Umbilical cord (tissue), 2 donors: ENCODE measurements at places on chromosomes 5 and 9. TPM values are rescaled to one million over a fixed set of nuclear protein-coding genes. Genes with fewer than 3 reads are reported as not detected.

Gene PCDHB10
- 5.5 TPM for total RNA-seq

Gene DOCK8
- total RNA-seq: 8.7 TPM

GRCh38 chr9:98536542-98537173 lies 172.1 kb downstream of the GABBR2 start:
- no peak for DNase-seq

DNA sequence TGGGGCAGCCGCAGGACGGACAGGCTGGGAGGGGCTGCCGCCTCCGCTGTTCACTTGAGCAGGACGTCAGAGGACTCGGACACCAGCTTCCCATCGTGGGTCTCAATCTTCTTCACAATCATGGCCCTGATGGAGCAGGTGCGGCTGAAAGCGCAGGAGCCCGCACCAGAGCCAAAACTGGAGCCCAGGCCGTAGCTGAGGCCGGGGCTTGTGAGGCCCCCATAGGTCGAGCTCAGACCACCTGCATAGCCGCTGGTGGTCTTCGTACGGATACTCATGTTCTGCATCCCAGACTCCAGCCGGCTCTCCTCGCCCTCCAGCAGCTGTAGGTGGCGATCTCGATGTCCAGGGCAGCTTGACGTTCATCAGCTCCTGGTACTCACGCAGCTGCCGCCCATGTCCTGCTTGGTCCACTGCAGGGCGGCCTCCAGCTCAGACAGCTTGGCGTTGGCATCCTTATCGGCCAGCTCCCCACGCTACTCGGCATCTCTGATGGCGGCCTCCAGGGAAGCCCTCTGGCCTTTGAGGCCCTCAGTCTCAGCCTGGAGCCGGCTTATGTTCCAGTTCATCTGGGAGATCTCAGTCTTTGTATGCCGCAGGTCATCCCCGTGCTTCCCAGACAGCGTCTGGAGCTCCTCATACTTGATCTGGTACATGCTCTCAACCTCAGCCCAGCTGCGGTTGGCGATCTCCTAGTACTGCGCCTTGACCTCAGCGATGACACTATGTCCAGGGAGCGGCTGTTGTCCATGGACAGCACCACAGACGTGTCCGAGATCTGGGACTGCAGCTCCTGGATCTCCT lies 43.7 kb upstream of the DEPDC1B start:
- no peak for DNase-seq

DNA sequence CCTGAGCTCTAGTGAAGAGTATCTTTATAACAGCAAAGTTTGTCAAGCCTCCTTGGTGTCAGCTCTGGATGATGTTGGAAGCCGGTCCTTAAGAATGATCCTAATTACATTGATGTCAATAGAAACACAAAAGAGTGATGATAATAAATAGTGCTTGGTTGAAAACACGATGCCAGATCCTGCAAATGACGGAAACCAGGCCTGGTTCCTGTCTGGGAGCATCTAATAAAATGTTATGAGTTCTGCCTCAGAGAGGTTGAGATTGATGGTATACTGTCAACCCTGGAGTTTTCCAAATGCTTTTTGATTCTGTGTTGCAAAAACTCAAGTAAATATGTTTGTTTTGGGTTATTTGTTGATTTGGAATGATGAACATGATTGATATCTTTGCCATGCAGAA lies 23.3 kb downstream of the HMHB1 start:
- DNase-seq: peak; percentile 56

Gene MORN5
- total RNA-seq: 23.1 TPM

DNA sequence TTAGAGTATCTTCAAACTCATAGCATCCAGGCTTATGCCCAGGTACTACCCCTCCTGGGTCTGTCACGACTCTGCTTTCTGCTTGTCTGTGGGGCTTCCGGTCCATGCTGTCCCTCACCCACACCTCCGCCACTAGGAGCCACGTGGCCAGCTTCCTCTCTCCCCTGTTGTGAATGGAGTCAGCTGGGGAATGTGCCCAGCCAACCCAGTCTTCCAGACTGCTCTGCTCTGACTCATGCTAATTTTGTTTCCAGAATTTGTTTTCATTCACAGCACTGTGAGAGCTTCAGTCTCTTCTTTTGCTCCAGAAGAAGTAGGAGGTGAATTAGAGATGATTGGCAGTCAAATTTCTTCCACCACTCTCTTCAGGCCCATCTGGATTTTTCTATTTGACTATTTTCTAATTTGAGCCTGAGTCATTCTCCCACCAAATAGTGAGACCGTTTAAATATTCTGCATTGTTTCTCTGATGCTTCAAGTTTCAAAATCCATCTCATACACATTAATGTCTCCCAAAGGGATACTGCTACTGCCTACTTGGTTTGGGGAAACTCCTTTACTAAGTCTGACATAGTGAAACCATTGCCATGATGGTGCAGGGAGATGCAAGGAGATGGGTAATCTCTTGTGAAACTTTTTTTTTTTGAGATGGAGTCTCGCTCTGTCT lies 424.1 kb upstream of the KIF2A start:
- peak; percentile 27 for DNase-seq

- DNase-seq: peak; percentile 77
Observed at GRCh38 chr5:9898319-9898718, 268.2 kb upstream of the TAS2R1 start.

DNA sequence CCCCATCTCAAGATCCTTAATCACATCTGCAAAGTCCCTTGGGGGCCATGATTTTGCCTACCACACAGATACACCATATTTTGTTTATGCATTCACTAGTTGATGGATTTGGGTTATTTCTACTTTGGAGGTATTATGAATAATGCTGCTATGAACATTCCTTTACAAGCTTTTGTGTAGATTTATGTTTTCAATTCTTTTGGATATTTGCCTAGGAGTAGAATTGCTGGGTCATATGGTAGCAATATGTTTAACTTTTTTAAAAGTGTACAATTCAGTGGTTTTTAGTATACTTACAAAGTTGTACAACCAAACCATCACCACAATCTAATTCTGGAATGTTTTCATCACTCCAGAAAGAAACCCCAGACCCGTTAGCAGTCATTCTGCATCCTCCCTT lies 7.8 kb upstream of the ANP32B start:
- DNase-seq: no peak

GRCh38 chr5:34684281-34684979 lies 28.3 kb downstream of the RAI14 start:
- DNase-seq: peak; percentile 72

Gene GFI1B
- total RNA-seq: 0.48 TPM

Gene SURF4
- total RNA-seq: 255 TPM

Gene SOX30
- total RNA-seq: 6.3 TPM

Gene PCDHB13
- total RNA-seq: 1.7 TPM

Gene RGMB
- 10.6 TPM for total RNA-seq

Gene C9orf78
- total RNA-seq: 49.1 TPM

DNA sequence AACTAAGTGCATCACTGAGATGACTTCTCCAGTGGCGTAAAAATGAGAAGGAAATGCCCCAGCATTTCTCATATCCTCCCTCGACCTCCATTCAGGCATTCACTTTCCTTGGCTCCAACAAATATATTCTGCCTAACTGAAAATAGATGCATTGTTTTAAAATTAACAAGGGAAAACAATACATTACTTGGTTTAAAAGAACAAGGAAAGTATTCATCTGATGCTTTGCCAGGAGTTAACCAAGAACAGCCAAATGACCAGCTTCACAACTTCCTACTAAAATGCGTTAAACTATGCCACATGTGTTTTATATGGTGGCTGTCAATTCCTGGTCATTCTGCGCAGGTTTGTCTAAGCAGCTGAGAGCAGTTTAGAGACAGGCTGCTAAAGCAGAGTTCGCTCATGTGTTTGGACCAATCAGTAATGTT lies 121.4 kb downstream of the GNAQ start:
- no peak for DNase-seq

GRCh38 chr9:36963346-36963745 lies 70.7 kb downstream of the PAX5 start:
- DNase-seq: no peak

Gene SPINK4
- not detected for total RNA-seq

Gene NPR3
- 15.6 TPM for total RNA-seq

Gene ANKDD1B
- 6.0 TPM for total RNA-seq

Gene ZDHHC21
- total RNA-seq: 25.3 TPM

DNA sequence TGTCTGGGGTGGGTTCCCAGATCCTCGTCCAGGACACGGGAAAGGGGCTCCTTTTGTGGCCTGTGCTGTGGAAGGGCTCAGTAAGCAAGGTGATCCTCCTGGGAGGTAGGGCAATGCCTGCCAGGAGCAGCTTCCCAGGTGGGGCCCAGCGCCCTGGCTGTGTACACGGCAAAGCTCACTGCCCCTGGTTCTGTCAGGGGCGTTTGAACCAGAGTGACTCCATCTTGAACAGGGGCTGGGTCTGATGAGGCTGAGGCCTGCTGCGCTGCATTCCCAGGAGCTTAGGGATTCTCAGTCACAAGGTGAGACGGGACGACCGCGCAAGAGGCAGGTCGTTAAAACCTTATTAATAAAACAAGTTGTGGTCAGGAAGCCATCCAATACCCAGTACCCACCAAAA lies 19.9 kb upstream of the SLC12A7 start:
- no peak for DNase-seq

Gene GPX8
- total RNA-seq: 135 TPM

Gene IFNE
- 11.1 TPM for total RNA-seq

Gene FAM81B
- total RNA-seq: 1.7 TPM

- no peak for DNase-seq
Observed at GRCh38 chr9:128108269-128109049, 19.1 kb downstream of the PTGES2 start.

DNA sequence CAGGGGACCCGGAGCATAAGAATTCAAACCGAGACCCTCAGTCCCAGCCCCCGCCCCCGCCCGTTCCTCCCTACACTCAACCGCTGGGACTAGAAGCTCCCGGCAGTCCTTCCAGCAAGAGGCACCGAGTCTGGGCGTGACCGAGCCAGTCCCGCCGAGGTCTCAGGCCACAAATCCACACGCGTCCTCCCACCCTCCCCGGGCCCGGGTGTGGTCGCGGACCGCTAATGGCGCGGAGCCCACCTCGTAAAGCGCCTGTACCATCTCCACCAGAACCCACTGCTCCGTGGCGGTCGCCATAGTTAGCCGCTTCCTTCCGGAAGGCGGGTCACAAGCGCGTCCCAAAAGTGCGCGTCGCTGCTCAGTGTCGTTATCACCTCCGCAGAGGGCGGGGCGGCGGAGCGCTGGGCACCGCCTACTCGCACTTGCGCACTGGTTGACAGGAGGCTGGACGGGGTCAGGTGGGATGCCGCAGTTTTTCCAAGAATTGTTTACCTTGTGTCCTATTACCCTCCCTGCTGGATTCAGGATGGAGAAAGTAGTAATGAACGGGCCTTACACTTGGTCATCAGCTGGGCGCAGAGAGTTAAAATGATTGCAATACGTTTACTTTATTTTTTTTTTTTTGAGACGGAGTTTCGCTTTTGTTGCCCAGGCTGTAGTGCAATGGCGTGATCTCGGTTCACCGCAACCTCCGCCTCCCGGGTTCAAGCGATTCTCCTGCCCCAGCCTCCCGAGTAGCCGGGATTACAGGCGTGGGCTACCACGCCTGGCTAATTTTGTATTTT lies at the start of gene SPTLC1:
SPTLC1 (minus strand) TSS at position 343 of the 788 bp plus-strand sequence; CDS start at position 300, 43 bp downstream.
- peak; percentile 96 for DNase-seq

Gene TRPM6
- total RNA-seq: 1.4 TPM

Gene ZDHHC12
- total RNA-seq: 6.5 TPM

Gene SRP19
- total RNA-seq: 47.7 TPM

GRCh38 chr9:81560851-81561732 lies 128.3 kb downstream of the TLE1 start:
- DNase-seq: no peak

- no peak for DNase-seq
Observed at GRCh38 chr9:95383845-95384244, 66.3 kb upstream of the FANCC start.

DNA sequence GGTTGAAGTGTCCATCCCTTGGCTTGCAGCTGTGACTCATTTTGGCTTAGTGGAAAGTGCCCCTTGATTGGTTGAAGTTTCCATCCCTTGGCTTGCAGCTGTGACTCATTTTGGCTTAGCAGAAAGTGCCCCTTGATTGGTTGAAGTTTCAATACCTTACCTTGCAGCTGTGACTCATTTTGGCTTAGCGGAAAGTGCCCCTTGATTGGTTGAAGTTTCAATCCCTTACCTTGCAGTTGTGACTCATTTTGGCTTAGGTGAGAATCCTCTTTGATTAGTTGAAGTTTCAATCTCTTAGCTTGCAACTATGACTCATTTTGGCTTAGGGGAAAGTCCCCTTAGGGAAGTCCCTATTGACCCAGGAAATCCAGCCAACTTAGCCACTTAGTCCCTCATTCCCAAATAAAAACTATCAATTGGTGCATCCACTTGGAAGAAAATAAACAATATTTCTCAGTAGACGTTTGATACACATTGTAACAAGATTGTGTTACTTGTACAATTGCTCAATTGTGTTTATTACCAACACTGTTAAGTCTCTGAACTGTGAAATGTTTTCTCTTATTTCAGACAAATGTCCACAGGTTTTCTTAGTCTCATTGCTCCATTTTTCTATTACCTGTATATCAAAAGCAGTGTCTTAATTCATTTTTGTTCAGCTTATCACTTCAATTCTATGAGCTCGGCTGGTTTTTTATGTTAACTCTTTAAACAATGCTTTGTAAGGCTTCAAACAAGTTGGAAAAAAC lies 2308.8 kb upstream of the ACO1 start:
- no peak for DNase-seq
